Suppressor macrophage treated with lipopolysaccharide for 1 hour (primary cell): ENCODE measurements at places on chromosomes 7 and 10.

DNA sequence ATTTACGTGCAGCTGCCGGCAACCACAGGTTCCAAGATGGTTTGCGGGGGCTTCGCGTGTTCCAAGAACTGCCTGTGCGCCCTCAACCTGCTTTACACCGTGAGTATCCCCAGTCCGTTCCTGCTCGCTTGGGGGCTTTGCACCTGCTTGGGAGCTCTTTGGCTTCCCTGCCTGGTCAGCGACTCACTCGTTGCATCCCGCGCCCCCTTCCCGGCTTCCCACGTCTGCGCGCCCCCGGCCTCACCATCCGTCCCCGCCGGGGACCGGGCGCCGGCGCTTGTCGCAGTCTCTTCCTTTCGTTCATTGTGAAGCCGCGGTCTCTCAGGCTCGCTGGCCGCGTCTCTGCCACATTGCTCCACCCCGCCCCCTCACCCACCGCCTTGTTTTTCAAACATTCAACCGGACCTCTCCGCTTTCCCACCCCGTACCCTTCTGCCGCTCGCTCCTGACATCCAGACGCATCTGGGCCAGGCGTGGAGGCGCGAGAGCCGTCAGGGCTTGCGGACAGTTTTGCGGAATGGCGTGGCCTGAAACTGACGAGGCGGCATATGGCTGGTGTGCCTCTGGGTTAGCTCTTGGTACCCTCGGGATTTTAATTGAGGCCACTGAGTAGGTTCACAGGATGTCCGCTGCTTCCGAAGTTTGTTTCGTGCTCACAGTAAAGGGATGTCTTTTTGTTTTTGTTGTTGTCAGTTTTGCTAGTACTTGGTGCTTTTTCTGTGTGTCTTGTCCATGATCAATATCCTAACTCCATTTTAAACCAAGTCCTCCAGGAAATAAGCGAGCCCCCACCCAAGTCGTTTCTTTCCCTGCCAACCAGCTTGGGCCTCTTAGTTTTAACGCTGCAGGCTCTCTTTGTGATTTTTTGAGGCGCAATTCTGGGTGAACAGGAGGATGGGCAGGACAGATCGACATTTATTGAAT is 639 bp downstream of the TSPAN13 start:
- DNase-seq, result peak; percentile 23

DNA sequence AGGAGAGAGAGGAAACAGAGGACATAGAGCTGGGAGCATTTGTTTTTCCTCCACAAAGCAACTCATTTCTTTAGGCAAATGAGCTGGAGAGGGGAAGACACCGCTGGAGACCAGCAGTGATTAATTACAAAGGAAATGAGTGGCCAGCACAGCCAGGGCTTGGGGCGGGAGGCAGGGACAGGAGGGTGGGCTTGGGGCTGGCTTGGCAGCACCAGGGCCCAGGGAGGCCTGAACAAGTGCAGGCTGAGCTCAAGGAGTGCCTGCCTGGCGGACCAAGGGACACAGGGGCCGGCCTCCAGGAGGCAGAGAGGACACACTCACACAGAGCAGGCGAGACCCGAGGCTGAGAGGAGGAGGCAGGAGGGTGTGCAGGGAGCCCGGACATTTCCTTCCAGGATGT is 149.0 kb upstream of the UNC5B start:
- no peak for DNase-seq

DNA sequence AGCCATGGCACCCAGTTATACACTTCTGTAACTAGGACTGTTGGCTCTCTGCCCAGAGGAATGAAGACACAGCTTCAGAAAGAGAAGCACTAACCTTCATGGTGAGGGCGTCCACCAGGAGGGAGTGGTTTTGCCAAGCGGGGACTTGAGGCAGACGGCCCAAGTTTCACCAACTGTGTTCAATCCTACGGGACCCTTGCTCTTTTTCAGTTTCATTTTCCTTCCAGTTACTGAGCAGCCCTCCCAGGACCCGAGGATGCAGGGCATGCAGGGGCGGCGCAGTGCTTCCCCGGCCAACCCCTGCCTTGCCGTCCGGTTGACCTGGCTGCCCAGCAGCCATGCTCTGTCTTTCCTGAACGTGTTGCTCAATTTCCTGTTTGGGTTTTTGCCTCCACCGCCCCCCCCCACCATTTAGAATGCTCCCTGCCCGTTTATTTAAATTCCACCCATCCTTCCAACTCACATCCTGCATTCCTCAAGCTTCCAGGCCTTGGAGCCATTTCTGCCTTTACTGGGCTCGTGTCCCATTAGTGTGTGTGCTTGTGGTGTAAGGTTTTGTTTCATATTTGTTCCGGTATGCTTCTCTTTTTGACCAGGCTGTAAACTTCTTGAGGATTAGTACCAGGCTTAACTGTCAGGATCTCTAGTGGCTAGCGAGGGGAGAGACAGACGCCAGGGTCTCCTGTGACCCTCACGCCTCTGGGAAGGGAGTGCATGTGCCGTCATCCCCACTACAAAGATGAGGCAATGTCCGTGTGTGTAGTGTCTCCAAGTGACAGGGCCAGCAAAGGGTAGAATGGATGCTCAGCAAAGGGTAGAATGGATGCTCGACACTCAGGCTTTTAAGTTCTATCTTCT is 31.6 kb downstream of the IL15RA start:
- peak; percentile 46 for DNase-seq

DNA sequence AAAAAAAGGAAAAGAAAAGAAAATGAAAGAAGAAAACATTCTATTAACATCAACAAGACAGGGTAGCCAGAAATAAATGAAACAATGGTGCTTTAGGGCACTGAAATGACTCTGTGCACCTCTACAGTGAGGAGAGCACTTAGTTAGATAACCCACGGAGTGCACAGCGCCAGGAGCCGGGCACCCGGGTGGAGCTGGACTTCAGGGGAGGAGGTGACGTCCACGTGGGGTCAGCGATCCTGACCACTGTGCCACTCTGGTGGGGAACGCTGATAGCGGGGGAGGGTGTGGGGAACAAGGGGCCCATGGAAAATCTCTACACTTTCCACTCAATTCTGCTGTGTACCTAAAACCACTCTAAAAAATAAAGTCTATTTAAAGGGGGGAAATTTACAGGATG is 15.7 kb upstream of the CNPY1 start:
- no peak for DNase-seq

- peak; percentile 47 for DNase-seq
These were observed 8.4 kb upstream of the SNX13 start for GRCh38 chr7:17948526-17949238.

- no peak for DNase-seq
These were observed 59.9 kb downstream of the SGMS1 start for GRCh38 chr10:50563906-50564305.

DNA sequence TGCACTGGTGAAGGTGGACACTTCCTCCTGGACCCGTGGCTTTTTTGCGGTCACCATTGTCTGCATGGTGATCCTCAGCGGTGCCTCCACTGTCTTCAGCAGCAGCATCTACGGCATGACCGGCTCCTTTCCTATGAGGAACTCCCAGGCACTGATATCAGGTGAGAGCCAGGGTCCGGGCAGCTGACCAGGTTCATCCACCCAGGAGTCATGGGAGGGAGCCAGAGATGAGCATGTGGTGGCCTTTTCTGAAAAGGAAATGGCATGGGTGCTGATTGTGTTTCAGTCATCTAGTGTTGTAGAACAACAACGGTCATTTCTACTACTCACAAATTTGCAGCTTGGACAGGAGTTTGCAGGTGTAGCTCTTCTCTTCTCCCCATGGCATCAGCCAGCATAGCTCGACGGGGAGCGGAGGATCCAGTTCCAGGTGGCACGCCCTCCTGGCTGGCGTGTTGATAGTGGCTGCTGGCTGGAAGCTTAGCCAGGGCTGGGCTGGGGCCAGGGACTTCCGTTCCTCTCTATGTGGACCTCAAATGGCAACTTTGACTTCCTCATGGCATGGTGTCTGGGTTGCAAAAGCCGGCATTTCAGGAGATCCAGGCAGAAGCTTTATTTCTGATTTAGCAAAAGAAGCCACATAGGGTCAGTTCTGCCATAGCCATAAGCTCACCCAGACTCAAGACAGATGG is 32.7 kb downstream of the SLC29A3 start:
- DNase-seq, result no peak

DNA sequence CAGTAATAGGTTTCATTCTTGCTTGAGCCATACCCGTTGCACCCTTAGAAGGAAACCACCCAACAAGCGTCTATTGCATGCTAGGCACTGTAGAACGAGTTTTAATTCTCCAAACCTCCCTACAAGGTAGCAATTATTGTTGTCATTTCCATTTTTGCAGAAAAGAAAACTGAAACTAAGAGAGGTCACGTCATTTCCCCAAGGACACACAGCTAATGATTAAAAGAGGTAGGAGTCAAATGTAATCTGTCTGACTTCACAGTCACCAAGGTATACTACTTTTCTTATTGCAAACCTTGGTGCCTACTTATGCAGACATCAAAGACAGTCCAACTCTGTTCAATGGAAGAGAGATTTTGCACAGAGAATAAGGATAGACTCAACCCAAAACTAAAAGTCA is 49.1 kb upstream of the C1QL3 start:
- no peak for DNase-seq

DNA sequence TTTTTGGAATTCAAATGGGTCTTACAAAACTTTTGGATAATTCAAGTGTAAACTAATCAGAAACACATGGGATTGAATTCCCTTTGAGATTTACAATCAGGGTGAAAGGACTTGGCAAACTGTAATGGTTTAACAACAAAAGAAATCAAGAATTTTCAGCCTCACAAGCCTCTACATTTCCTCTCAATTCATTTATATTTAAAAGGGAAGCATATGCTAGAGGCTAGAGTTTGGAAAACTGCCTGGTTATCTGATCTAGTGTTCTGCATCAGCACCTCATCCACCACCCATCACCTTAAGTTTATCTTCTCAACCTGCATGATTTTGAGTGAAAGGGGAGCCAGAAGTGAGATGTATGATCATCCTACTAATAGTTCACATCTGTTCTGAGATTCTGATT is 120.7 kb downstream of the TES start:
- no peak for DNase-seq

- no peak for DNase-seq
These were observed 50.1 kb upstream of the RASGEF1A start for GRCh38 chr10:43316988-43317387.

- DNase-seq, result peak; percentile 1
These were observed 90.1 kb upstream of the NPSR1 start for GRCh38 chr7:34567906-34568305.
